ENCODE measurements at places on chromosomes 2 and 18.

GRCh38 chr2:120630031-120630701, 105.5 kb upstream of the GLI2 start:
- no peak for DNase-seq

- DNase-seq = no peak
Observed at GRCh38 chr2:20568501-20569463, 82.1 kb downstream of the HS1BP3 start.

DNA sequence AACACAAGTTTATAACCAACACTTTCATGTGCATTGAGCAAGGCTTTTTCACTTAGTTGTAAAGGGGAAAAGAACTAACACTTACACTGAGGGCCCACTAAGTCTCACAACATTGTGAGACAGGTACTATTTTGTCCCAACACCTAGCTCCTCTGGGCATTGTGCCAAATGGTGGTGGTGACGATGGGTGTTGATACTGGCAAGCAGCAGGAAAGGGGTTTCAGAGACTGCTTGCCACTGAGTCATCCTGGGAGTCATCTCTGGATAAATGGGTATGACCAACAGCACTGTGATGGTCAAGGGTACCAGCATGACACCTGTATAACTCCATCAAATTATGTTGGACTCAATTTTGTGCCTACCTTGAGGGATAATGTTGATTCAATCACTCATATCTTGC, 138.8 kb upstream of the ITGA6 start:
- DNase-seq = no peak

DNA sequence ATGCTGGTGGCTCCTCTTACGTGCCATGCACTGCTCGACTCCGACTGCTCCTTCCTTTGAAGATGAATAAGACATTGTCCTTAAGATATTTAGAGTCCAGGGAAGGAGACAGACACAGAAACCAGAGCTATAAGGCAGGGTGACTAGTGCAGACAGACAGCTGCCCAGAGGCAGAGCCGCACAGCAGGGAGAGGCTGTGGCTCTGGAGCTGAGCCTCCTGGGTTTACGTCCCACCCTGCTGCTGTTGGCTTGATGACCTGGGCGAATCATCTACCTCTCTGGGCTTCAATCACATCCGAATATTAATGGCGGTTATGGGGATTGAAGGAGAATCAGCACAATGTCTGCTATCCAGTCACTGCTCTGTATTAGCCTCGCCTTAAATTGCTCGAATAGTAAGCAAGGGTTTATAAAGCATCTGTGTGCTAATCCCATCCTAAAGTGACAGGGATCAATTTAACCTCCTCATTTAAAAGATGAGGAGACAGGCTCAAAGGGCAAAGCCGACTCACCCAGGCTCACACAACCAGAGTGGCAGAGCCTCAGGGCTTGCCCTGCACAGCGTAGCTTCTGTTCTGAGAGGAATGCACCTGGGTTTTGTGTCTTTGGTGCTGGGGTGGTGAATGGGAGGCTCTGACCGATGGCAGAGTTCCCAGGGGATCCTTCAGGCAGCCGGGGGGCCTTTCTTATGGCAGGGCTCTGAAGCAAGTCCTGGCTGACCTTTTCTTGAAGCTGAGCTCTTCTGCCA, 284.1 kb downstream of the MYCN start:
- DNase-seq = no peak

DNA sequence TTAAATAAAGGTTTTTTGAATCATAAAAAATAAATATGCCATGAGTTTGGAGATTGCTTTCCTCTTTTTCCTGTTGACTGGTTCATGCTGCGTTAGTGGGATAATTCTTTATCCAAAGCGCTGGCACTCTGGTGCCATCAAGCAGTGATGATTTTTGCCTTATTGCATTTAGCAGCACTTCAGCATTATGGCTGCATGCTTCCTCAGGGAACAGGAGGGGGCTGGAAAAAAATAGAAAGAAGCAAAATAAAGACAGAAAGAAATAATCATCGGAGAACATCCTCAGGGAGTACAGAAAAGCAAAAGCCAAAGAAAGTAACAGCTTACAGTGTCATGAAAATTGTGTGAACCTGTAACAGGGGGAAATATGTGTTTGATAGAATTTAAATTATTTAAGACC, 1408.2 kb upstream of the PIK3C3 start:
- DNase-seq = no peak

GRCh38 chr2:105156166-105156565, 85.4 kb upstream of the GPR45 start:
- no peak for DNase-seq

DNA sequence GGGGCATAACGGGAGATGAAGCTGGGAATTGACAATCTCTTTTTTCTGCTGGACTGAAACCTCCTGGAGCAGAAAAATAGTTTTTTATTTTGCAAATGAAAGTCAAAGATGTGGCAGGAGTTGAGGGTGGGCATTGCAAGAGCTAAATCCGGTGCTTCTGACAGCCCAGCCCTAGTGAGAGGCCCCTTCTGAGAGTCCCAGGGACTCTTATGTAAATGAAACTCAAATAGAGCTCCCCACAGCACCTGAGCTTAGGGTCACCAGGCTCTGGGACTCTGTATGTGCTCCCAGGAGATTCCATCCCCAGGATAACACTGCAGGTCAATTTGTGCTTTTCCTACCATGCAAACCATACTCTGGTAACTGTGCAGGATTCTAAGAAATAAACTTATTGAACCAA, 192.8 kb downstream of the ANKRD30B start:
- no peak for DNase-seq

- no peak for DNase-seq
Observed at GRCh38 chr2:37573451-37574388, 97.7 kb downstream of the CDC42EP3 start.

DNA sequence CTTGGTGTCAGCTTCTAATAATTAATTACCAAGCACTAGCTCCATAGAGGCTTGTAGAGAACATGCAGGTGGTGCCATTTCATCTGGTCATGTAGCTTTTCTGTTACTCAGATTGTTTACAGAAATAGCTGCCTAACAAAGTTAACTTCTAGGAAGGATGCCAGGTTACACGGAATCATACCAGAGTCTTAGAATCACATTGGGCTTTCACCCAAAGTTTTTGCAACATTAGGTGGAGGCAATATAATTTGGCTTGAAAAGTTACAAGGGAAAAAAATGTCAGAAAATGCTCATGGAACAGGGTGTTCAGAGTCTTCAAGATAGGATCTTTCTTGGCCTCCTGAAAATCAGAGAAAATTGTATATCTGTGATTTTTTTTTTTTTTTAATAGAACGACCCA, 135.6 kb downstream of the ARHGAP15 start:
- no peak for DNase-seq

DNA sequence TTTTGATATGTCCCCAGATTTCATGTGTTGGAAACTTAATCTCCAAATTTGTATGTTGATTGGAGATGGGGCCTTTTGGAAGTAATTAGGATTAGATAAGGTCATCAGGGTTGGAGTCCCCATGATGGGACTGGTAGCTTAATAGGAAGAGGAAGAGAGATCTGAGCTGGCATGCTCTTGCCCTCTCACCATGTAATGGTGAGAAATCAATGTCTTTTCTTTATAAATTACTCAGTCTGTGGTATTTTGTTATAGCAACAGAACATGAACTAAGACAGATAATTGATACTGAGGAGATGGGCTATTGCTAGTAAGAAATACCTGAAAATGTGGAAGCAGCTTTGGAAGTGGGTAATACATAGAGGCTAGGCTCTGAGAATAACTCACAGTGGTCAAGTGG, 48.0 kb downstream of the CDC42EP3 start:
- DNase-seq = no peak

GRCh38 chr2:7861910-7862702, 819.8 kb upstream of the ID2 start:
- DNase-seq = no peak

DNA sequence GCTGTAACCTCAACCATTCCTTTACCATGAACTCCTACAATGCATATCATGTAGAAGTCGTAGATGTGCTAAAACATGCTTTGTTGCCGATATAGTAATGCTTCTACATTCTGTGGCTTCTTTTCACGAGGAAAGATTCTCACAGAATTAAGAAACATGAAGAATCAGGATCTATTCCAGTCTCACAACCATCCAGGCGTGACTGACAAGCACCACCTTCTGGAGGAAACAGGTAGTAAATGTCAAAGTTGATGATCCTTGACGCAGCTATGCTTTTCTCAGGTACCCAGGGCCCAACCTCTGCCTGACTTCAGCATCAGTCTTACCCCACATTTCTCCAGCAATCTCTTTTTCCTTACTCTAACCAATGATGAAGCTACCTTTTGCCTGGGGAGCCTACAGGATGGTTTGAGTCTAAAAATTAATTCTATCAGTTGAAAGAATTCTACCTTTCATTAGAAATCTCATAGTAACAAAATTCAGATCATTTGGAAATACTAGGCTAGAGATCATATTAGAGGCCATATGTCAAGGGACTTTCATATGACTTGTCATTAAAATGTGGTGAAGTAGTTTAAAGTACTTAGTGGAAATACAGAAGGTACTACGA, 123.3 kb upstream of the RND3 start:
- DNase-seq = no peak

- DNase-seq = no peak
Observed at GRCh38 chr18:7846335-7846734, 279.2 kb downstream of the PTPRM start.

- DNase-seq = no peak
Observed at GRCh38 chr18:72826736-72827135, 41.1 kb downstream of the NETO1 start.

- DNase-seq = no peak
Observed at GRCh38 chr18:42392416-42392815, 437.4 kb downstream of the PIK3C3 start.

GRCh38 chr2:202031246-202031951, 2.3 kb upstream of the FZD7 start:
- no peak for DNase-seq
